PC-9 (cell line): ENCODE measurements at places on chromosomes 2 and 18. TPM values are rescaled to one million over a fixed set of nuclear protein-coding genes. Genes with fewer than 3 reads are reported as not detected.

GRCh38 chr2:33207151-33207740 is 260.5 kb downstream of the LTBP1 start:
- no peak for DNase-seq

- DNase-seq: no peak
These were observed 257.2 kb upstream of the RGPD4 start for GRCh38 chr2:107569496-107569895.

DNA sequence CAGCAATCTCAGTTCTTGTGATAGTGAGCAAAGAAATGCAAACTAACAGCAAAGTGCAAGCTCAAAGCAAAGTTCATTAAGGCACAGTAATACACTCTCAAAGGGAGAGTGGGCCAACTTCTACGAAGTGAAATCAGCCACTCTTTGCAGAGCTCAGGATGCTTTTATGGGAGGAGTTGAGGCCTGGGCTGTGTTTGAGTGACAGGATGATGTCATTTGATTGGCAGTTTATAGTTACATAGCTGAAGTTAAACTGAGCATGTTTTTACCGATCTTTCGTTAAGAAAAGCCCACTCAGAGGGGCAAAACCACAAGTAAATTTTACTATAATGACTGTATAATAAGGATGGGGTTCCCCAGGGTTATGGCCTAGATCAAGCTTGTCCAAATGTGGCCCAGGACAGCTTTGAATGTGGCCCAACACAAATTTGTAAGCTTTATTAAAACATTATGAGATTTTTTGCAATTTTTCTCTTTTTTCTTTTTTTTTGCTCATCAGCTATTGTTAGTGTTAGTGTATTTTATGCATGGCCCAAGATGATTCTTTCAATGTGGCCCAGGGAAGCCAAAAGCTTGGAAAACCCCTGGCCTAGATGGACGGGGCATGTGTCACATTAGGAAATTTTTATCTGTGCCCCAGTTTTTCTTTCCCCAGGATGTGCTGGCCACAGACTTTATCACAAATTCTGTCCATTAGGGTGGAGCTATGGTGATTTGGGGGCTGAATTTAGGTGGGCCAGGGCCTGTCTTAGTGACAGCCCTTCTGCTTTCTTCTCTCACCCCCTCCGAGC is 8.3 kb upstream of the DNAH7 start:
- DNase-seq: no peak

DNA sequence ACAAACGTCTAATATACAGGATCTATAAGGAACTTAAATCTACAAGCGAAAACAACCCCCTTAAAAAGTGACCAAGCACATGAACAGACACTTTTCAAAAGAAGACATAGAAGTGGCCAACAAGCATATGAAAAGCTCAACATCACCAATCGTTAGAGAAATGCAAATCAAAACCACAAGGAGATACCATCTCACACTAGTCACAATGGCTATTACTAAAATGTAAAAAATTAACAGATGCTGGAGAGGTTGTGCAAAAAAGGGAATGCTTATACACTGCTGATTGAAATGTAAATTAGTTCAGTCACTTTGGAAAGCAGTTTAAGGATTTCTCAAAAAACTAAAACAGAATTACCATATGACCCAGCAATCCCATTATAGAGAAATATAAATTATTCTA is 1148.5 kb upstream of the FAM98A start:
- DNase-seq: no peak

The NEU2 gene
- not detected in 2 replicates for total RNA-seq

GRCh38 chr2:109677835-109678580 is 63.8 kb downstream of the SOWAHC start:
- no peak for DNase-seq

The SCG2 gene
- total RNA-seq: 0.48 and 0.81 TPM in 2 replicates

The CFC1 gene
- total RNA-seq: not detected in 2 replicates

- DNase-seq: peak; percentile 37
These were observed 546 bp downstream of the CHPF start for GRCh38 chr2:219542931-219543595.

The TRIM54 gene
- 8.2 and 9.8 TPM in 2 replicates for total RNA-seq

GRCh38 chr18:58612315-58613055 is 16.4 kb downstream of the ALPK2 start:
- DNase-seq: peak; percentile 87

The PHOSPHO2 gene
- total RNA-seq: 5.3 and 5.9 TPM in 2 replicates

The ANKRD30BL gene
- total RNA-seq: not detected in 2 replicates

DNA sequence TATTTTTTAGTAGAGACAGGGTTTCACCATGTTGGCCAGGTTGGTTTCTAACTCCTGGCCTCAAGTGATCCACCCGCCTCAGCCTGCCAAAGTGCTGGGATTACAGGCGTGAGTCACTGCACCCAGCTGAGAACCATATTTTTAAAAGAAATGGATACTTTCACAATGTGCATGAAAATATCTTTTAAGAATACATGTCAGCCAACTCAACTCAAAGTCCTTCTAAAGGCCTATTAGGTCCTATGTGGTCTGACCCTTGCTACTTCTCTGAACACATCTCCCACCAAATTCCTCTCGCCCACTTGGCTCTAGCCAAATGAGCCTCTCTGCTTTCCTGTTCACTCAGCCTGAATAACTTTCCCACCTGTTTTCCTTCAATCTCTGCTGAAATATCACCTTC is 119.6 kb downstream of the MTX2 start:
- no peak for DNase-seq

DNA sequence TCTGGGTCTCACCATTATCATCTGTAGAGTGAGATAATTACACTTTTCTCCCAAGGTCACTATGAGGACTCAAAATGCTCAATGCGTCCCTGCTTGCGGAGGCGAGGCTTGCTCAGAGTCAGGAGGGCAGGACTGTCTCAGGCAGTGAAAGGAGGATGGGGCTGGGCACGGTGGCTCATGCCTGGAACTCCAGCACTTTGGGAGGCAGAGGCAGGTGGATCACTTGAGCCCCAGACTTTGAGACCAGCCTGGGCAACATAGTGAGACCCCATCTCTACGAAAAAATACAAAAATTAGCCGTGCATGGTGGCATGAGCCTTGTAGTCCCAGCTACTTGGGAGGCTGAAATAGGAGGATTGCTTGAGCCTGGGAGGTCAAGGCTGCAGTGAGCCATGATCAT is 1.8 kb upstream of the KCNIP3 start:
- no peak for DNase-seq

DNA sequence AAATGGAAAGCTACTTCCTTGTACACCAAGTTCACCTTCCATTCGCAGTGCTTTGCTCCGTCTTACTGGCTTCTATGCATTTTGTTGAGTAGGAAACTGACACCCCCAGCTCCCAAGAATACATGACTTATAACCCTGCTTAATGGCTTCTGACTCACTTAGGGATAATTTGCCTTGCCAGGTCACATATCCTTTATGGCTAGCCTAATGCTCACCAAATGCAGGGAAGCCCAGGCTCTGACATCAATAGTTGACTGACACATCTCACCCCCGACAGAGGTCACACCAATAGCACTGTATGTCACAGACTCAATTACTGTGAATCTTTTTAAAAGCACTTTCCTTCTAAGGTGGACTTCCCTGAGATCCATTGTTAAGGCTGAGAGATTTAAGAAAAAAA is 147.2 kb downstream of the DTNA start:
- DNase-seq: no peak

- no peak for DNase-seq
These were observed 64.7 kb downstream of the MRPL35 start for GRCh38 chr2:86263956-86264355.

- DNase-seq: no peak
These were observed 616 bp upstream of the SP5 start for GRCh38 chr2:170714381-170715061.

GRCh38 chr2:99640635-99641151 is 150.9 kb upstream of the REV1 start:
- DNase-seq: no peak

The DNAJC5G gene
- not detected in 2 replicates for total RNA-seq

DNA sequence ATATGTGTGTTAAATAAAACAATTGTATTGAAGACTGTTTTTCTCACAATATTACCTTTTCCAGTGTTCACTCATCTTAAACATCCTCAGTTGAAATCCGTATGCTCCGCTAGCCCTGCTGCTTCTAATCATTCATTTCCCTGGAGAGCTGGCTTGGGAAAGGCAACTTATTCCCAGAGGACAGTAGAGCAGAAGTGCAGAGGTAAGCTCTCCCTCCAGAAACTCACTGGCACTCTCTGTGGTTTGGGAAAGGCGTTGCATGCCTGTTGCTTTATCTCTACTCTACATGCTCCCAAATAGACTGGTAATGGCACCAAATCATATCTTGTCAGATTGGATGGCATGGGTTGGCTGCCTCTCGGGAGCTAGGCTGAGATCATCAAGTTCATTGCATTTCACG is 117.1 kb upstream of the BOD1L2 start:
- DNase-seq: no peak

DNA sequence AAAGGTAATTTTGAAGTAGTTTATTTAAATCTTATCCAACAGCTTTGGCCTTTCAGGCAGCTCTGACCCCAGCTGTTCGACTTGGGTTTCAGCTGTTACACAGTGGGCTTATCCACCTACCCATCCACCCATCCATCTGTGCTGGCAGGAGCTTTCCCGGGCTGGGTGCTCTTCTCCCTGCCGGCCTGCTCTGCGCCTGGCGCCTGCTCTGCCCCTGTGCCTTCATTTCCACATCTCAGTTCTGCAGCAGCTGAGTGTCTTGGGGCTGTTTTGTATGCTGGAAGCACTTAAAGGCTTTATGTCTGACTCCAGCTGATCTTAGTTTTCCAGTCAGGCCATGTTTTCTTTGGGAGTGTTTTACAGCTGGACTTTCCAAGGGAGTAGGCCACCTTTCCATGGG is 24.2 kb downstream of the LDLRAD4 start:
- DNase-seq: no peak

The MOCOS gene
- total RNA-seq: 22.7 and 30.4 TPM in 2 replicates

GRCh38 chr2:368386-368785 is 80.5 kb upstream of the ALKAL2 start:
- no peak for DNase-seq

GRCh38 chr2:148817210-148817708 is 57.8 kb upstream of the KIF5C start:
- no peak for DNase-seq

The KATNAL2 gene
- total RNA-seq: 9.0 and 9.4 TPM in 2 replicates

DNA sequence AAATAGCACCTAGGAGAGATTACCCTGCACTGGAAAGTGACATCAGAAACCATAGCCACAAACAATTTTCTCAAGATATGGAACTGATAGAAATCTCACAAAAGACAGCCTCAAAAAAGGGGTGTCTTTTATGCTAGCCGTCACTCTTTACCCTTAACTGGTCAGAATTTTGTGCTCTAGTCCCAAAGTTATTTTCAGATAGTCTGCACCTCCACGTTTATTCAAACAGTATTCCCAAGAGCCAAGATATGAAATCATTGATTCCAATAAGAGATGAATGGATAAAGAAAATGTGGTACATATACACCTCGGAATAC is 23.5 kb upstream of the PMAIP1 start:
- DNase-seq: no peak

GRCh38 chr2:230868947-230869913 is 4.5 kb downstream of the ITM2C start:
- no peak for DNase-seq

The CYTIP gene
- not detected in 2 replicates for total RNA-seq

DNA sequence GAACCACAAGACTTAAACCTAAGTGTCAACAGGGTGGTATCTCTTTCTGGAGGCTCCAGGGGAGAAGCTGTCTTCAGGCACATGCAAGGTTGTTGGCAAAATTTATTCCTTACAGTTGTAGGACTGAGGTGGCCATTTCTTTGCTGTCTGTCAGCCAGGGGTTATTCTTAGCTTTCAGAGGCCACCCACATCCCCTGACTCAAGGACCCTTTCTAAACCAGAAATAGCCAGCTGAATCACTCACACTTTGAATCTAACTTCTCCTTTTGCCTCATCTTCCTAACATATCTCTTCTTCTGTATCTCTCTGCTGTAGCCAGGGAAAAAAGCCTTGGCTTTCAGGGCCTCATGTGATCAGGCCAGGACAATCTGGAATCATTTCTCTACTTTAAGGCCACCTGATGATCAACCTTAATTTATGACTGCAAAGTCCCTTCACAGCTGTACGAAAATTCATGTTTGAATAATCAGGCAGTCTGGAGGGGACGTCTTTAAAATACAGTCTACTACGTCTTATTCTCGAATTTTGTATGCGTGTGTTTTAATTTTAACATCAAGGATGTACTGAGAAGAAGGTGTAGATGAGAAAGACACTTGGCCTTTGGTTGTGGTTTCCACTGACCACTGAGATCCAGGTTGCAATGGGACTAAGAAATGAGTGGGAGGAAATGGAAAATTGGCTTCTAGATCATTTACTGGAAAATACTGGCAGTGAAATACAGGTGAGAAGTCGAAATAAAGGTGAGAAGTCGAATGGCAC is 90.4 kb downstream of the DOCK10 start:
- DNase-seq: no peak

The FBXO15 gene
- 2.2 and 3.9 TPM in 2 replicates for total RNA-seq

DNA sequence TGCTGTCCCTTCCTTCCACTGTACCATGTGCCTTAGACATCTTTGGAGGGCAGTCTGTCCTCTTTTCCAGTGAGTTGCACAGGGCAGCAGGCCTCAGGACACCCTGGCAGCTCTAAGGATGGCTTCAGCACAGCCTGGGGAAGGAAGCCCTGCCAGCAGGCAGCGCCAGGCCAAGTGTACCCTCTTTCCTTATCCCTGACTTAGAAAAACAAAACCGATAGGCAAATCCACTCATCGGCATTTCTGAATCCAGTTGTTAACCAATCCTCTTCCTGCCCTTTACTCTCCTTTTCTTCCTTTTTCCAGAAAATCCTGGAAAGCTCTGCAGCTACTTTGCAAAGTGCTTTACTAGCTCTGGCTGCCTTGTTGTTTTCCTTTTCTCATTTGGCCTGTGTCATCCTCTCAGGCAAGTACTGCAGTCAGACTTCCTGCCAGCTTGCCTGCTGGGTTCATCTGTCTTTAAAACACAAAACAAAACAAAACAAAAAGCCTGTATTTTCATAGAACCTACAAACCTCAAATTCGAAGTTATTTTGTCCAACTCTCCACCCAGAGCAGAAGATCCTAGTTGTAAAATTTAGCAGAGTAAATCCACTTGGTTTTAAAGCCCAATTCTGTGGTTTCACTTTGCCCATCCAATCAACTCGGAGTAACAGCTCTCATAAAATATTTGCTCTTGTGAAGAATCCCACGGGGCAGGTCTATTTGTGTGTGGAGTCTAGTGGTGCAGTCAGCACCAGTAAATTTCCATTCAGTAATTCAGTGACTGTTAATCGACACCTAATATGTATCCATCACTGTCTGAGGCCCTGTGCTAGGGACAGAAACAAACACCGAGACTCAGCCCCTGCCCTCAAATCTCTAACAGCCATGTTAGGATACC is 45.2 kb downstream of the PCBP1 start:
- DNase-seq: no peak

The UGT1A8 gene
- total RNA-seq: 0.17 and 0.20 TPM in 2 replicates

The UGT1A5 gene
- 71.3 and 91.2 TPM in 2 replicates for total RNA-seq

The OTOS gene
- total RNA-seq: not detected in 2 replicates

DNA sequence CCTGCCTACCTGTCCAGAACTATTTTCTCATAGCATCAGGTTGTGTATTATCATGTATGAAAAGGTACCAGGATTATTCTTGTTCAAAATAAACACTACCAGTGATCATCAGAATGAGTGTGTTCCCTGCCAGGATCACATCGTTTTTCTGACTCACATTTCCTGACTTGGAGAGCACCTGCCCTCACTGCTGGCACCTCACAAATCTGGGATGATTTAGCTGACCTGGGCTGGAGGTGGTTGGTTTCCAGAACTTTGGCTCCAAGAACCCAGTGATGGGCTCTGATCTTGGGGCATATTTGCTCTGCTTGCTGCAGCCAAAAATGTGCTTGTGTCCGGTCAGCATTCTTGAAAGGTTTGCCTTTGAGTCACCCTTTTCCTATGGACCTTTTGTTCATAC is 836.3 kb upstream of the ACVR2A start:
- DNase-seq: no peak

GRCh38 chr2:209476367-209477208 is 52.7 kb downstream of the MAP2 start:
- DNase-seq: no peak
